Esophagus muscularis mucosa (tissue), 4 donors: ENCODE measurements at places on chromosomes 7 and 10. TPM values are rescaled to one million over a fixed set of nuclear protein-coding genes. Genes with fewer than 3 reads are reported as not detected.

DNA sequence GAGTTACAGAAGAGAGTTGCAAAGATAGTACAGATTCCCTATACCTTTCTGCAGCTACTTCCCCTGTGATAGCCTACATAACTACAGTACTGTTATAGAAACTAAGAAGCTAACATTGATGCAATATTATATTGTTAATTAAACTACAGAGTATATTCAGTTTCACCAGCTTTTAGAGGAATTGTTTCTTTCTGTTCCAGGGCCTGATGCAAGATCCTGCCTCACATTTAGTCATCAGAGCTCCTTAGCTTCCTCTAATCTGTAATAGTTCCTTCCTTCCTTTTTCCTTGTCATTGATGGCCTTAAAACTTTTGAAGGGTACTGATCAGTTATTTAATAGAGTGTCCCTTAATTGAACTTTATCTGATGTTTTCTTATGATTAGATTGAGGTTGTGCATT is 56.8 kb downstream of the SDHAF3 start:
- no peak overlapping the region for H3K27ac ChIP-seq
- H3K4me3 ChIP-seq: no peak overlapping the region
- no peak for DNase-seq
- no peaks in the 10 kb centered on the region for H3K36me3 ChIP-seq
- H3K4me1 ChIP-seq: no peaks in the 10 kb centered on the region

DNA sequence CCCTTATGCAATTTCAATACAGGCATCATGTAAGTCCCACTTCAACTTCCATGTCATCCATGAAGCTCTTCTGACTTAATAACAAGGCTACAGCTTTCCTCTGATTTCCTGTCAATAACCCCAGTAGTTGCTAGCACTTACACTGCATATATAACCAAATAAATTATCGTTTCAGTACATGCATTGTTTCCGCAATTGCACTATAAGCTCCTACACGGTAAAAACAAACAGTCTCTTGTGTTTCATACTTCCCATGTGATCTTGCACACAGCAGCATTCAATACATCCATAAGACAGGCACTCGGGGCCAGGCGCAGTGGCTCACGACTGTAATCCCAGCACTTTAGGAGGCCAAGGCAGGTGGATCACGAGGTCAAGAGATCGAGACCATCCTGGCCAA is 41.4 kb downstream of the FBXW4 start:
- no peak overlapping the region for H3K27ac ChIP-seq
- no peaks in the 10 kb centered on the region for H3K27me3 ChIP-seq
- no peak overlapping the region for H3K4me3 ChIP-seq
- DNase-seq: no peak
- H3K36me3 ChIP-seq: peaks cover 59% of the 10 kb centered on the region

DNA sequence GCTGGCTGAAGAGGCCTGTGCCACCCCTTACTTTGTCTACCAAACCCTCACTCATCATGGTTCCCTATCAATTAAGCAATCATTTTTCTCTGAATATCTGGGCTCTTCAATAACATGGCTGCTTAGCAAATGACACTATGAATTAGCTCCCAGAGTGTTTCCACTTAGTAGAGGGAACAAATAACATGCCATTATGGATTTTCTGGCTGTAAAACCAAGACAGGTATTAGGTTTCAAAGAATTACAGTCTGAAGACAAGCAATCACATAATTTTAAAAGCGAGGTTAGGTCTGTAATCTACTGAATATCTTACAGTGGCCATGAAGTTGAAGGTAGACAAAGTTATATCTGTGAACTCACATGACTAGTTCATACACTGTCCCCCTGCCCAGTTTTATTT is 220.8 kb upstream of the PHYHIPL start:
- no peaks in the 10 kb centered on the region for H3K27me3 ChIP-seq
- no peak for DNase-seq
- H3K36me3 ChIP-seq: no peaks in the 10 kb centered on the region
- H3K4me3 ChIP-seq: no peak overlapping the region
- H3K4me1 ChIP-seq: peaks cover 55% of the 10 kb centered on the region

GRCh38 chr10:100158044-100158805 is 27.6 kb downstream of the ERLIN1 start:
- H3K27ac ChIP-seq: no peak overlapping the region
- H3K27me3 ChIP-seq: no peaks in the 10 kb centered on the region
- peaks cover 30% of the 10 kb centered on the region for H3K36me3 ChIP-seq
- no peak overlapping the region for H3K4me3 ChIP-seq
- no peak for DNase-seq
- H3K4me1 ChIP-seq: no peaks in the 10 kb centered on the region

GRCh38 chr10:1049425-1049958 is 573 bp upstream of the IDI1 start:
- H3K4me3 ChIP-seq: peak overlapping the region; percentile 83
- H3K36me3 ChIP-seq: no peaks in the 10 kb centered on the region
- no peak for DNase-seq

- peak overlapping the region; percentile 93 for H3K27ac ChIP-seq
- H3K27me3 ChIP-seq: no peaks in the 10 kb centered on the region
- DNase-seq: no peak
- H3K36me3 ChIP-seq: peaks cover 25% of the 10 kb centered on the region
- H3K4me1 ChIP-seq: peaks cover 42% of the 10 kb centered on the region
- peak overlapping the region; percentile 92 for H3K4me3 ChIP-seq
These were observed 1.2 kb upstream of the SMNDC1 start for GRCh38 chr10:110305767-110306451.

GRCh38 chr7:1158203-1159126 is 1.5 kb downstream of the ZFAND2A start:
- H3K27ac ChIP-seq: peak overlapping the region; percentile 98
- peaks cover 28% of the 10 kb centered on the region for H3K4me1 ChIP-seq
- H3K4me3 ChIP-seq: peak overlapping the region; percentile 93
- H3K27me3 ChIP-seq: no peaks in the 10 kb centered on the region
- DNase-seq: no peak

DNA sequence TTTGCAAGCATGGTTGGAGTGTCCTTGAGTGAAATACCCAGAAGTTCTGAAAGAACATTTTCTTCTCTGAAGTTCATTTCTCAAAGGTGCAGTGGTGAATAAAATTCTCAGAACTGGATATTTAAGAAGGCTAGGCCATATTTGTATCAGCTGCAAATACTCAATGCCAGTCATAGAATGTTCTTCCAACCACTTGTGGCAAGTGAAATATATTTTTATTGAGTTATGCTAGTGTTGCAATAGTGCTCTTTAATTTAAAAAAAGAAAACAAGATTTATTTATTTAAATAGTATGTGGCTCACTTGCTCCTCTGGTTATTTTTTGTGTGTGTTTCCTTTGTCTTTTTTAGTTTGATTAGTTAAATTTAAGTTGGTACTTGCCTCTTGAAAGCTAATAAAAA is 64.5 kb downstream of the PALS2 start:
- no peak overlapping the region for H3K27ac ChIP-seq
- DNase-seq: no peak
- no peaks in the 10 kb centered on the region for H3K4me1 ChIP-seq
- no peaks in the 10 kb centered on the region for H3K27me3 ChIP-seq
- H3K4me3 ChIP-seq: no peak overlapping the region
- H3K36me3 ChIP-seq: no peaks in the 10 kb centered on the region

TAS2R41 gene
- 0.66 TPM for total RNA-seq

CPA1 gene
- not detected for total RNA-seq

MBL2 gene
- total RNA-seq: not detected
